ENCODE measurements at places on chromosomes 7 and 10. TPM values are rescaled to one million over a fixed set of nuclear protein-coding genes. Genes with fewer than 3 reads are reported as not detected.

ZDHHC4 gene
- 34.2 TPM for total RNA-seq

ZNF239 gene
- total RNA-seq = 4.4 TPM

CYP17A1 gene
- 1.6 TPM for total RNA-seq

BRAT1 gene
- 16.3 TPM for total RNA-seq

ACHE gene
- total RNA-seq = 9.4 TPM

TMEM176A gene
- 47.2 TPM for total RNA-seq

ST8SIA6 gene
- 3.1 TPM for total RNA-seq

PRF1 gene
- 5.2 TPM for total RNA-seq

EPHA1 gene
- total RNA-seq = 0.24 TPM

SLC18A3 gene
- total RNA-seq = not detected

MAGI2 gene
- 17.9 TPM for total RNA-seq

UCN3 gene
- not detected for total RNA-seq

VOPP1 gene
- 56.7 TPM for total RNA-seq

KNDC1 gene
- 0.37 TPM for total RNA-seq

TMEM140 gene
- total RNA-seq = 12.2 TPM

PRR15 gene
- 1.1 TPM for total RNA-seq

ZNF655 gene
- 75.5 TPM for total RNA-seq

RBM20 gene
- 3.0 TPM for total RNA-seq

PIP gene
- not detected for total RNA-seq

TMEM229A gene
- total RNA-seq = 0.10 TPM

CCDC172 gene
- total RNA-seq = not detected

TAS2R5 gene
- 1.5 TPM for total RNA-seq

NPSR1 gene
- total RNA-seq = not detected

MSMB gene
- total RNA-seq = not detected

EBF3 gene
- 9.1 TPM for total RNA-seq

MYH16 gene
- total RNA-seq = not detected

PTF1A gene
- not detected for total RNA-seq

EMX2 gene
- 2.5 TPM for total RNA-seq

MACC1 gene
- total RNA-seq = 0.46 TPM

METTL27 gene
- 5.1 TPM for total RNA-seq

DPYSL4 gene
- total RNA-seq = 1.4 TPM

PPP1R9A gene
- 15.5 TPM for total RNA-seq

GRID2IP gene
- not detected for total RNA-seq

CALHM1 gene
- not detected for total RNA-seq

FKBP6 gene
- total RNA-seq = not detected

ZNF722 gene
- total RNA-seq = not detected

CYP3A4 gene
- total RNA-seq = not detected

KAT6B gene
- total RNA-seq = 34.7 TPM

CDH23 gene
- 43.0 TPM for total RNA-seq

ANKRD7 gene
- 0.93 TPM for total RNA-seq

GLI3 gene
- total RNA-seq = 24.8 TPM

TRPV6 gene
- not detected for total RNA-seq

TAS2R4 gene
- total RNA-seq = 1.3 TPM

ASIC3 gene
- total RNA-seq = 1.5 TPM

GPR85 gene
- 1.2 TPM for total RNA-seq

MRLN gene
- total RNA-seq = 0.38 TPM

Measured in posterior vena cava (tissue), 2 donors.